Glomerular endothelial cell (primary cell): ENCODE measurements at places on chromosomes 6 and 20. TPM values are rescaled to one million over a fixed set of nuclear protein-coding genes. Genes with fewer than 3 reads are reported as not detected.

DNA sequence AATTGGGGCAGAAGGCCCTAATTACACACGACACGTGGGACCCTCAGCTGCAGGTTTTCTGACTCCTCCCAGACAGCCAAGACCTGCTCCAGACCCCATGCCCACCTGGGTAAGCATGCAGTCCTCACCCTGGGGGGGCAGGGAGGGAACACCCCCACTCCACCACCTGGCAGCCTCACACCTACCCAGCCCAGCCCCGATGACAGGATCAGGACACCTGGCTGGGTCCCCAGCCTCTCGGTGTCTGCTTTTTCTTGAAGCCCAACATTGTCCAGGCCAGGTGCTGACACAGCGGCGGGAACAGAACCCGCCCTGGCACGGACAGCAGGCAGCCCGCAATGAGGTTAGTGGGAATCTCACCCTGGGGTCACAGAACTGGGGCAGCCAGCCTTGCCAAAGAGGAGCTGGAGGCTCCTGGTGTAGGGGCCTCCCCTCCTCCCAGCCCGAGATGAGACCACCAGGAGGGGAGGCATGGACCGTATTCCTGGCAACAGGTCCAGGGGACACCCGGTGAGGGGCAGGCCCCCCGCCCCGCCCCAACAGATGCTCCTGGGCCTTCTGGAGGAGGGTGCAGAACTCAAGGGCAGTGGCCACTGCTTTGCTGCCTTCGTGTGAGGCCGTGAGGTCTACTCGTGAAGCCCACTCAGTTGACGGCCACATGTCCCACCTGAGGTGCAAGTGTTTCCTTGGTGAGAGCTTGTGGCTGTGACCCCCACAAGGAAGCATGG is 103.8 kb downstream of the DLL1 start:
- DNase-seq = no peak

DNA sequence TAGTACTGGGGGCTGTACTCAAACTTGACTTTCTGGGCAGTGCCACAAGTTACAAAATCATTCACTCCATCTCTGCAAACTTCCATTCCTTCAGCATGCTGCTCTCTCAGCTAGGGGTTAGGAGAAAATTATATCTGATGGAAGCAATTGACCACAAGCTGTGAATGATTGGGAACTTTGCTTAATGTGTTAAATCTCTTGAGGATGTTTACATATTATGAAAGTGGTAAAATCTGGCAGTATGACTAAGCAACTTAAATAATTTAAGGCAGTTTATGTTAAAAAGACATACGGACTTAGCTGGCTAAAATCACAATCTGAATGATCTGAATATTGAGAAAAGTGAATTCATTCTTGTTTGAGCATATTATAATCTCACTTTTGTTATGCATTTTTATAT is 415.0 kb downstream of the PHF3 start:
- DNase-seq = no peak

- DNase-seq = peak; percentile 25
Observed at GRCh38 chr6:31462964-31463870, 34.7 kb upstream of the MICB start.

DNA sequence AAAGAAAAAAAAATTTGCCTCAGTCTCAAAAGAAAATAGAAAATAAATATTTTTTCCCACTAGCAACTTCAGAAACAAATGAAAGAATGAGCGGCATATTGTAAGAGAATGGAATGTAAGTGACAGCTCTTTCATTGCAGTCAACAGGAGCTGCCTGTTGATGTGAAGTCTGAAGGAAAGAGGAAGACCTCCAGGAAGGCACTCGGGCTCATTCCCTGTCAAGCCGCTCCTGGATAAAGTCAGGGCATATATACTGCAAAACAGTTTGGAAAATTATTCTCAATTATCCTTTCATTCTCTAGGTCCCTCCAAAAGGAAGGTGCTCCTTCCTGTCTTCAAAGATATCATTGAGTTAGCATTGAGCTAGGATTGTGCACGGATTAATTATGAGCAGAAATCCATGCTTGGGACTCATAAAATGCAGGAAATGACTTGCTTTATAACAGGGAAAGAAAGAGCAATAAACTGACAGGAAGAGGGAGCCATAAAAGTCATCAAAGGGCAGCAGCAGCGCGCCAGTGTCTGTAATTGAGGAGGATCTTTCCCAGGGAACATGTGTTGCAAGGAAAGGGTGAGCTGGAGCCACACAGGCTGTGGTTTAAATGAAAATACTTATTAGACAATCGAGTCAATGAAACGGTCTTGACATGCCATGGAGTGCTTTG is 218.2 kb downstream of the C6orf118 start:
- DNase-seq = no peak

- DNase-seq = no peak
Observed at GRCh38 chr6:108675226-108676200, 114.8 kb downstream of the FOXO3 start.

GRCh38 chr6:83708970-83709747 is at the start of gene SNAP91:
Gene SNAP91 (minus strand): TSS chr6:83709101. CDS start chr6:83707927, 1,174 bp downstream.
- DNase-seq = no peak

DNA sequence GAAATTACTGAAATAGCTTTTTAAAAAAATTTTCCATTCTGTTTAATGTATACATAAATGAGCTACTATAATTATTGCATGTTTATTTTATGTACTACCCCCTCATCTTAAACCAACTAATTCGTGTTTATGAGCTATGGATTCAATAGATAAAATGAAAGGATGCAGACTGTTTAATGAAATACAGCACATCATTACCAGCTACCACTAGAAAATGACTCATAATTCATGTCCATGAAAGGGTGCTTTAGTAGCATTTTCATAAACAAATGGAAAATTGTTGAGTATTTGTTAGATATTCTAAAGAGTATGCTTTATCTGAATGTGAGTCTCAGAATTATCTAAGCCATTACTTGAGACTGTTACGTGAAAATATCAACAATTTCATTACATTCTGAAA is 1590.1 kb downstream of the HACE1 start:
- no peak for DNase-seq

DNA sequence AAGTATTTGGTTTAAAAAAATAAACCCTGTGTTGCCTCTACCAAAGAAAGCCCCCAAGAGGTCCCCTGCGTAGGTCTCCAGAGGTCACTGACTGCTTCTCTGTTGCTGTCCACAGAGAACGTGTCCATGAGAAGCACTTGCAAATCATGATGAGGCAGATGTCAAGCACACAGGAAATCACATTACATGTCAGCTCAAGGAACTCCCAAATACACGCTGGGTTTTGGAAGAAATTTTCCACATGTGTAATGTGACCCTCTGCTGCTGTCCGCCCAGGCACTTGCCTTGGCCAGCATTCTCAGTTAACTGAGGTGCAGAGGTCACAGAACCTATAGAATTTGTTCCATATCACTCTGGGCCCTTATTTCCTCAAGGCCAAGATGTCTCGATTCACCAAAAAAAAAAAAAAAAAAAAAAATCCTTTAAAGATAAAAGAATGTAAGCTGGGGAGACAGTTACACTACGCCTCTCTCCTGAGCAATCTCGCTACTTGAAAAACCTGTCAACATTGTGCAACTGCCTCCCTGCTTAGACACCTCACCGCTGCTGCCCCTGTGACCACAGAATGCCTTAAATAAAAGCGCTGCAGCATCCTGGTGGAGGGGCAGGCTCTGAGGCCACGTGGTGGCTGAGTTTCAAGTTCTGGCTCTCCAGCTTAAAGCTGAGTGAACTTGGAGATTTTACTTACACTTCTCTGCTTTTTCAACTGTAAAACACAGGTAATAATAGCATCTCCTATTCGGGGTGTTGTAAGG is 42.3 kb downstream of the SLC22A23 start:
- no peak for DNase-seq

- no peak for DNase-seq
Observed at GRCh38 chr20:16115911-16116552, 457.2 kb downstream of the KIF16B start.

DNA sequence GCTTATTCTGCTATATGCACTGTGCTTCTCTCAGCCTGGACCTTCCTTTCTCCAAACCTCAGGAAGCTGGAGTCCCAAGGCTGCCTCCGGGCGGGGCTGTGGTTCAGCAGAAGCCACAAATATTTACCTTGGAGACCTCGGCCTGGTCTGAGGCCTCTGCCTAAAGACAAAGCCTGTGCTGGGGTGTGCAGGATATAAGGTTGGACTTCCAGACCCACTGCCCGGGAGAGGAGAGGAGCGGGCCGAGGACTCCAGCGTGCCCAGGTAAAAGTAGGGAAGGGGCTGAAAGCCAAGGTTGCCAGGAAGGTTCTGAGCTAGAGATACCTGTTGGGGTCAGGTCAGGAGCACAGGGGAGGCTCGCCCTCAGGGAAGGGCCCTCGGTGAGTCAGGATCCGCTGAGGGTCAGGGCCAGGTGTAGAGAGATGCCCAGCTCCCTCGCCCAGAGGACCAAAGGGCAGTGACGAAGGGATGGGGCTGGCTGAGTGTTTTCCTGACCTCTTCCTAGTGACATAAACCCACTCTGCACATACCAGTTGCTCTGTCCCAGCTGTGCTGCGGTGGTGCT is at the start of gene BPIFB1:
TSS of gene BPIFB1 (plus strand) at position 224 of the 565 bp plus-strand sequence. CDS start 2,860 bp downstream, outside the sequence.
- no peak for DNase-seq

- no peak for DNase-seq
Observed at GRCh38 chr6:88301256-88301655, 135.1 kb upstream of the CNR1 start.

DNA sequence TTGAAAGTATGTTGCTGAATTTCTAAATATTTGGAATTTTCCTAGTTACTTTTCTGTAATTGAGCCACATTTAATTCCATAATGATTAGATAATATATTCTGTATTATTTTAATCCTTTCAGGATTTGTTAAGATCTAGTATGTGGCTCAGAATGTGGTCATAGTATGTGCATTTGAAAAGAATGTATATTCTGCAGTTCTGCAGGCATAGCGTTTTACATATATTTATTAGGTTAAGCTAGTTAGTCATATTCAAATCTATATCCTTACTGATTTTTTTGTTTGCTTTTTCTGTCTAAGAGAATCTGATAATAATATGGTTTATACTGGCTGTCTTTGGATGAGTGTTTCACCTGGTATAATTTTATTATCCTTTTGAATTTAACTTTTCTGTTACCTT is 33.2 kb downstream of the LIN28B start:
- no peak for DNase-seq

DNA sequence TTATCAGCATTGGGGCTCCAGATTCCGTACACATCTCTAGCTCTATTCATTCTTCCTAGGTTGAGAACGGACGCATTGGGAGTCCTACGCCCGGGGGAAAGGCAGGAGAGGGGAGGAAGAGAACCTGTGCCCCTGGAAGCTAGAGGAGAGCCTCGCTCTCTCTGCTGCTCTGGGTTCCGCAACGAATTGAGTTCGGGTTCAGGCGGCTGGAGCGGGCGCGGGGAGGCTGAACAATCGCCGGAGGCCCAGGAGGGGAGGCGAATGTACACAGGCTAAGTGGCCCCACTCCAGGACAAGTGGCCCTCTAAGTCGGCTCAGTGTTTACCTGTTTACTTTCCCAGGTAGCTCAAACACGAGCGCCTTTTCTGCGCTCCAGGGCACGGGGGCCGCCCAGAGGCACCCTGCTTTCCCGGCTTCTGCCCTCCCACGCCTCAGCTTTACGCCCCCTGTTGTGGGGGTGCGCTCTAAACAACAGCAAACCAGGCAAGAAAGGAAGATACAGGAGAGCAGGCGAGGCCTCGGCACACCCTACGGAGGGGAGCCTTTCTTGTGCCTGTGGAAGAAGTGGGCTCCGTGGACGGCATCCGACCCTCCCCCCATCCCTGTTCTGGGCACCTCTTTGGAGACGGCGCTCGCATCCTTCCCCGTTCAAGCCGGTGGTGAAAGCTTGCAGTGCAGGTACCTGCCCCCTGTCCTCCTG is 4.6 kb upstream of the NKX2-2 start:
- no peak for DNase-seq

GRCh38 chr6:137722749-137723272 is 144.2 kb upstream of the TNFAIP3 start:
- DNase-seq = no peak

GRCh38 chr6:2624177-2624576 is 126.5 kb downstream of the MYLK4 start:
- DNase-seq = no peak

GRCh38 chr20:23047001-23047737 is 2.3 kb downstream of the THBD start:
- DNase-seq = no peak

DNA sequence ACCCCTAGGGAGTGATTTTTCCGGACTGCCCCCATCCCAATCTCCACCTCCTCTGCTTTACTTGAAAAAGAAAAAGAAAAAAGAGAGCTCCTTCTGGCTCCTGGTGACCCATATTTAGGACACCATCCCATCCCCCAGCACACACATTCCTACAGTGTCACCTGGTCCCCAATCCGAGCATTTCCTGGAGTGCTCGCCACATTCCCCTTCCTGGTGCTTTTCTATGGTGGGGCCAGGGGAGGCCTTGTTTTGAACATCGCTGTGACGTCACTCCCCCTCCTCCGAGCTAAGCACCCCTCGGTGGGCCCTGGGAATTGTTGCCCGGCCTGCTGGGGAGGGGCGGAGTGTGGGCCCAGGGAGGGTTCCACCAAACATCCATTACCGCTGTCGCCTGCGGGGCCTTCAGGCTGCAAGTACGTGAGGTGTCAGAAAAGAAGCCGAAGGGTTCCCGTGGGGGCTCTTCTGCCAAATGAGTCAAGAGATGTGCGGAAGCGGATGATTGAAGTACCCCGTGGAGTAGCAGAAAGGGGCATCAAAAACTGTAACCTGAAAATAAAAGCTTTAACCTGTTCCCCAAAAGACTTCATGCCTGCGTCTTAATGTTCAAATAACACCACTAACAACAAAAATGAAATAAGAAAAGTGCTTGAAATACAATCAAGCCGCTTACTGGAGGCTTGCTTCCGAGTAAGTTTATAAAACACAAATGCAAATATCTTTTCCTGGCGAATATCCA is 2.8 kb upstream of the FOXC1 start:
- no peak for DNase-seq

DNA sequence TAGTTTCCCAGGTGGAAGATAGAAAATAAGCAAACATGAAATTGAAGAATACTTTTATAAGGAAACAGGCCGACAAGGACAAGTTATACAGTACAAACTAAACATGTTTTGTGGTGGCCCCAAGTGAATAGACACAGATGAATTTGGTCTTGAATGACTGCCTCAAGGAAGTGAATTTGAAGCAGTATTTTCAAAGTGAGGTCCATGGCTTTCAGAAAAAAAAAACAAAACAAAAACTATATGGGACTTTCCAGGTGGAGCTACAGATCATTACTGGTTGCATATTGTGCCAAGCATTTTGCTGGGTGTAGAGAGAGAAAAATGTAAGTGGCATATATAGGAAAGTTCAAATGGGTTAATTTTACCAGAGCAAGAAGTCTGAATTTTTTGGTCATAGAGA is 68.8 kb downstream of the CYB5R4 start:
- DNase-seq = no peak

GRCh38 chr6:150883521-150883920 is 18.0 kb downstream of the MTHFD1L start:
- DNase-seq = no peak

DNA sequence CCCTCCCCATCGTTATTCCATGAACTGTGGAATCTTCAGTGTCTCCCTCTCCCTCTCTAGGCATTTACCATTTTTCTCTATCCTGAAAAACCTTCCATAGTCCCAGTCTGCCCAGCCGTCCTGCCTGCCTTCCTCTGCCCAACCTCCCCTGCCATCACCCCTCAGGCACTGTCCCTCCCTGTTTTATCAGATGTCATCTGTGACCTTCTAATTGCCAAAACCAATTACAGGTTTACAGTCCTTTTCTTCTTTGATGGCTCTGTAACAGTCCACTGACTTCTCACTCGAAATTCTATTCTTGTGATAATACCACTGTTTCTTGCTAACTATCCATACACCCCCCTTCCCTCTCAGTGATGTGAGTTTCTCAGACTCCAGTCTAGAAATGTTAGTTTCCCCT is 2.3 kb upstream of the SLC23A2 start:
- no peak for DNase-seq

CCM2L gene
- total RNA-seq = 12.3 and 29.1 TPM in 2 replicates

PPP1R3G gene
- 0.70 and 1.4 TPM in 2 replicates for total RNA-seq

LZTS3 gene
- 8.3 and 17.4 TPM in 2 replicates for total RNA-seq

GRM4 gene
- not detected in 2 replicates for total RNA-seq

TREML2 gene
- not detected in 2 replicates for total RNA-seq
